Left ventricle myocardium superior (tissue), 1 donor: ENCODE measurements at places on chromosomes 3 and 15. TPM values are rescaled to one million over a fixed set of nuclear protein-coding genes. Genes with fewer than 3 reads are reported as not detected.

DNA sequence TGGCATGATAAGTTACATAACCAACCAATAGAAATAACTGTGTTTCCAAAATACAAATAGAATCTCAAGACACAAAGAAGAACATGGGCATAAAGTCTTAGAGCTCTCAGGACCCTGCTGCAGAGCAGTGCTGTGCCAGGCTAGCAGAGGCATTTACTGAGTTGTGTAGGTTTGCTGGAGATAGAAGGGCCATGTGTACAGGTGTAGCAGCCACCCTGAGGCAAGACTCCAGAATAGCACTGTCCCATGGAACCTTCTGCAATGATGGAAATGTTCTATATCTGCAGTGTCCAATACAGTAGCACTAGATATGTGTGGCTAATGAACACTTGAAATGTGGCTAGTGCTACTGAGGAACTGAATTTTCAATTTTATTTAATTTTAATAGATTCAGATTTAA, 267.0 kb upstream of the UMPS start:
- no peak for DNase-seq

DNA sequence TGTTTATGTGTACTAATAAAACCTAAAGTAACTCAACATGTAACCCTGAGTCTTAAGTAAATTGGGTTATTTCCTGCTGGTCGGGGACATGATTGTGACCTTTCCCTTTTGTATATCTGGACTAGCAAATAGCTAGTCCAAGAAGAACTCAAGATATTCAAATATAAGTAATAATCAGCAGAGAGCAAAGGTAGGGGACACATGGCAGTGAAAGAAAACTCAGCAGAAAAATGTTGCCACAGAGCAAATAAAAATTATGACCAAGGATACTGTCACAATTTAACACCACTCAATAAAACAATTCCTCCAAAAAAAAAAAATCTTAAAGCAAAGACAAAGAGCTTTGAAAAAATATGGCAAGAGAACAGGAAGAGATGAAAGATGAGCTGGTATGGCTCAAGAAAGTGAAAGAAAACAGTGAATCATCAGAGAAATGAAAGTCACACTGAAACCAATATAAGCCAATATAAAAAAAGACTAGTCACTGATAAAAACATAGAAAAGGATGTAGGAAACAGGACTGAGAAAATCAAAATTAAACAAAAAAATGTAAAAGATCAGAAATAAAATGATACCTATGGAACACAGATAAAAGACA, 43.4 kb downstream of the HLTF start:
- DNase-seq, result no peak

DNA sequence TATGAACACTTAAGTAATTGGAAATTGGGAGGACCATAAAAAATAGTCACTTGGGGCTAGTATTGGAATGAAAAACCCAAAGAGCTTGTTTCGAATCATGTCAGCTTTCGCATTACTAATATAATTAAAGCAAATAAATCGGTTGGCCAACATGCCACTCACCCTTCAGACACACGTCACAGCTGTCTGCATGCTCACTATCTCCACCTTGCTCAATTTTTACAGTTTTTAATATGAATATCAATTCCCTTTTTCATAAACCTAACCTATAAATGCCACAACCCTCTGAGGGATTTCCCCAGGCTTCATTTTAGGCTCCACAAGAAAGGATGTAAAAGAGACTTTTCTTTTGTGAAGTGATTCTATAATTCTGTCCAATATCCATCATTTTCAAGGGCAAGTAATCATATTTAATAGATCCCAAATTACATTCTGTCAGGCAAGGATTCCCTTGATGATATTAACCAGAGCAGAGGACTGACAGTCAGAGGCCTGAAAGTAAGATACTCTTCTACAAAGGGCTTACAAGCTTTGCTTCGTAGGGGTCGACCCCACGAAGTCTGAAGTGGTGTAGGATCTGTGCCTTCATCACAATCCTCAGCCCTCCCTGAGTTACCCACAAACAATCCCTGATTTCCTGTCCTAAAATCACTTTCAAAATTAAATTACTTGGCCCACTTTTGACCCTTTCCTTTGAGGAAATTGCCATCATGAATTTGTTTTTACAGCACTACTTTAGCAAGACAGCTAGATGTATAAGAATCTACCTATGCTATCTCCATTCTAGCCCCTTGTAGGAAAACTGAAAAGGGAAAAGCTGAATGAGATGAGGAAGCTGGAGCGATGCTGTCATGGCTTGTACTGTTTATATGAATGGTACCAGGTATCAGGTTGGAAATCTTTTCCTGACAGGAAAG, 44.5 kb downstream of the NANOGP8 start:
- no peak for DNase-seq

DNA sequence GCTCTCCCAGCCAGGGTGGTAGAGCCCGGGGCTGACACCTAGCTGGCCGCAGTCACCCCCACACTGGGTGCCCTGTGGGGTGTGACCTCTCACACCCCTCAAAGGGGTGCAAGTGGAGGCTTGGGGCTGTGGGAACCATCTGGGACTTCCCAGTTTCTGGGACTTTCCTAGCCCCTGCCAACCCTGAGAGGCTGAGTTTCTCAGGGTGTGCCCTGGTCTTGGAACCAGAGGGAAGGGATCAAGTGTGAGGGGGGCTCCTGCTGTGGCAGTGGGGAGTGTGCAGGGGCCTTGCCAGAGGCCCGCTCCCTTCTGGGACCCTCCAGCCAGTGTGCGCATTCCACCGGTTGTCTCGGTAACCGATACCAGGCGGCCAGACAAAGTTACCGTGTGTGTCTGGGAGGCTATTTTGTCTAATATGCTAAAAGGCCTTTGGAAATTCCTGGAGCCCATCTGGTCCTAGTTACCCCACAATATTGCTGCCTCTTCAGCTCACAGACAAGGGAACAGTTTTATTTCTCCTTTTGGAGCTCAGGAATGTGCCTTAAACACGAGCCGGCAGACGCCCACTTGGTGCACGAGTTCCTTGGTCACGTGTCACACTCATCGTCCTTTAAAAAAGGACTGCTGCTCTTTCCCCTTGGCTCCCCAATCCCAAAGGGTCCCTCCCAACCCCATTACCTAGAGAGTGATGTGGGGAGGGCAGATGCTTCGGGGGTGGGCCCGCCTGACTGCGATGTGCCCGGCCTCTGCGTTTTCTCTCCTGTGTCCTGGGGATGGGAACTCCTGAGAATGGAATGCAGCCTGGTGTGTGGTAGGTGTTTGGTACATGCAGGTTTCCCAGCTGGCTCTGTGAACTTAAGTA, 33.2 kb downstream of the HDAC11 start:
- peak; percentile 25 for DNase-seq

DNA sequence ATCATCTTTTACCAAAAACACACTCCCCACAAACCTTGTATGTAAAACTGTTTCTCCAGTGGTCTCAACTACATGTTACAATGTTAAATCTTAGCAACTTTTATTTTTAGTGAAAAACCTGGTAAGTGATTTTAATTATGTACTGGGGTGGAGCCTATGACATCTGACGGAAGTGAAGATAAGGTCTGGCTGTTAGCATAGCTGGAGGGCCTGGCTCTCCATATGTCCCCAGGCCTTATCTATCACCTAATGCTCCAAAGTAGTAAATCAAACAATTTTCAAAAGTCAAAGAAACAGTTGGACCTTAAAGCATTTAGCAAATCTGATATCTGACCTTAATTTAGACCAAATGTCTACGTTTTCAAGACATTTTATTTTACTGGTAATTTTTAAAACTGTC, 173.6 kb upstream of the SMAD3 start:
- DNase-seq, result no peak

DNA sequence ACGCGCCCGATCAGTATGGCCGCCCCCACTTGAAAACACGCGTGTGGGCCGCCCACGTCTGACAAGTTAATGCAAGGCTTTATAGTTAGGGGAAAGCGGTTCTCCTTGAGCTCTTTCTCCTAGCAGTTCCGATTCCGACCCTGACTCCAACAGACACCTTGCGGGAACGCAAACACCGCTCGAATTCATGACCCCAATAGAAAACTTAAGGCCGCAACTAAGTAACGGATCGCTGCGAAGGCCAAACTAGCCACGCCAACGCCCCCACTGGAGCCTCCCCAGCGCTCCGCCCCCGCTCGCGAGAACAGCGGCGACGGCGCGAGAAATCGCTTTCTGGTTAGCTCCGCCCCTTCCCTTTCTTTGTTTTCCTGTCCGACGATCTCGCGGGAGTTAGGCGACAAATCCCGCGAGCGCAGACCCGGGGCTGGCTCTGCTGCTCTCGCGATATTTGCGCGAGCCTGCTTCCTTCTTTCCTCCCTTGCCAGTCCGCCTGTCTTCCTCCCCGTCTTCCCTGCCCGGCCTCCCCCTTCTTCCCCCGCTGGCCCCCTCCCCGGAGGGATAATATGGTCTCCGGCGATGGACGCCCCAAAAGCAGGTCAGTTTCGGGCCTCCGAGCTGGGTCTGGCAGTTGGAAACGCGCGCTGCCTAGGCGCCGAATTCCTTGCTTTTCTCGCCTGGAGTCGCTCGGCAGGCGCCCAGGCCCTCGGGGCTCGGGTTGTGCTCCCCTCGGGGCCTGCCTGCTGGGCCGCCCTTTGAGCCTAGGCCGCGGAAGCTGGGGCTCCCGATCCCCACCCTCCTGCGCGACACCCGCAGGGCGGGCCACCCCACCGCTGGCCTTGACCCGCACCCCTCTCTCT, at the start of gene IREB2:
Gene IREB2 (plus strand): TSS at position 455 of the 857 bp plus-strand sequence. CDS start 122 bp downstream, at position 577.
- peak; percentile 98 for DNase-seq

DNA sequence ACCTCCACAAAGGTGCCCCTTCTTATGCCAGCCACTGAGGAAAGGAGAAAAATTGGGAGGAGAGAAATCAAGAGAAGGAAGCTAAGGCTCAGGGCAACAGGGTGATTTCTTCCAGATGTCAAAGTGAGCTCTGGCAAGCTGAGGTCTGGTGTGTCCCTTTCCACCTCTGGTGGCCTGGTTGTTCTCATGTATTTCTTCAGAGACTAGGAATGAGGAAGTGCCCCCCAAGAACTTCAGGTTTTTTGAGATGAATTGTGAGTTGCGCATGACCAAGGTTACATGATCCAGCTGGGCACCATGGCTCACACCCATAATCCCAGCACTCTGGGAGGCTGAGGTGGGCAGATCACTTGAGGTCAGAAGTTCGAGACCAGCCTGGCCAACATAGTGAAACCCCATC, 5.6 kb downstream of the RAB6B start:
- DNase-seq, result no peak

Gene ANKUB1
- not detected for total RNA-seq

Gene MUSTN1
- 10.9 TPM for total RNA-seq

Gene P2RY1
- 11.5 TPM for total RNA-seq

Gene ZMYND10
- total RNA-seq, result 0.07 TPM

Gene SAMMSON
- not detected for total RNA-seq

Gene ATP10A
- 1.2 TPM for total RNA-seq
